Urinary bladder (tissue), 4 donors: ENCODE measurements at places on chromosomes 1 and 21. TPM values are rescaled to one million over a fixed set of nuclear protein-coding genes. Genes with fewer than 3 reads are reported as not detected.

DNA sequence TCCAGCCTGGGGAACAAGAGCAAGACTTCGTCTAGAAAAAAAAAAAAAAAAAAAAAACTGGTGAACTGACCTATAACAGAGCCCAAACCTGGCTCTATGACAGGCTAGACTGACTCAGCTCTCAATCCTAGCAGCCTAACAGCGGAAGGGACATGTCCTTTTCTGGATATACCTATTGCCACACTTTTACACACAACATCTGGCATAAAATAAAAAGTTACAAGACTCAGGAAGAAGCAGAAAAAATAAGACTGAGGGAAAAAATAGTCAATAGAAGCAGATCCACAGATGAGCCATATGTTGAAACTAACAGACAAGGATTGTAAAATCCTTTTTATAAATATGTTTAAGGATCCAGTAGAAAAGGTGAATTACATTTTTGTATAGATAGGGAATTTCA lies 57.5 kb upstream of the IPO9 start:
- DNase-seq, result no peak

CD1B gene
- not detected for total RNA-seq

CHI3L2 gene
- 0.26 TPM for total RNA-seq

DNA sequence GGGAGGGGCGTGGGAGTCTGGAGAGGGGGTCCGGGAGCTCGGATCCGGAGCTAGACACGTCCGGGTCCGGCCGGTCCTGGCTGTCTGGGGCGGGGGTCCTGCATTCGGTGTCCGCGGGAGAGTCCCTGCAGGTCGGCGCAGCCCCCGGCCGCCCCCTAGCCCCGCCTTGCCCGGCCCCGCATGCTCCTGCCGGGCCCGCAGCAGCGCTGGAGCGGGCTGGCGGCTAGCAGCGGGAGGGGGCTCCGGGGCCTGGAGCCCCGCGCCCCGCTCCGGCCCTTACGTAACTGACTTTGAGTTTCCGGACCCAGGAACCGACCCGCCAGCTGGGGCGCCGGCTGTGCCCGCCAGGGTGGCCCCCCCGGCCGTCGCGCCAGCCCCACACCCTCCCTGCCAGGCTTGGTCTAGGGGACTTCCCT lies 26.9 kb upstream of the EPB41 start:
- no peak for DNase-seq
